ENCODE measurements at places on chromosomes 2 and 18.

GRCh38 chr2:35963357-35963756 lies 392.2 kb upstream of the CRIM1 start:
- no peak for DNase-seq

DNA sequence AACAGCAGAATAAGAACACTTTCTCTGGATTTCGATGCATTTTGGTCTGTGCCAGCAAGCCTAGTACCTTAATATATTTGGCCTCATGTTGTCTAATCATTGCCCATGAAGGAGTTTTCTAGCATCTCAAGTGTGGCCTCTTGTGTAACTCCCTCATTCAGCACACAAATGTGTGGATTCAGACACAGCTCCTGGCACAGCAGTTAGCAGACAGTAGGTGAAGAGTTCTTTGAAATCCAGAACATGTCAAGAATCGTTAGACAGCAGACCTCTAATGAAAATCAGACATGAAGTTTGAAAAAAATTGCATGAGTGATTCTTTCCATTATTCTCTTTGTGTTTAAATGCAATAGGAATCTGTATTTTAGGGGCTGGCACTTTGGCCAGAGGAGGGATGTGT lies 177.0 kb downstream of the FMNL2 start:
- DNase-seq = no peak

DNA sequence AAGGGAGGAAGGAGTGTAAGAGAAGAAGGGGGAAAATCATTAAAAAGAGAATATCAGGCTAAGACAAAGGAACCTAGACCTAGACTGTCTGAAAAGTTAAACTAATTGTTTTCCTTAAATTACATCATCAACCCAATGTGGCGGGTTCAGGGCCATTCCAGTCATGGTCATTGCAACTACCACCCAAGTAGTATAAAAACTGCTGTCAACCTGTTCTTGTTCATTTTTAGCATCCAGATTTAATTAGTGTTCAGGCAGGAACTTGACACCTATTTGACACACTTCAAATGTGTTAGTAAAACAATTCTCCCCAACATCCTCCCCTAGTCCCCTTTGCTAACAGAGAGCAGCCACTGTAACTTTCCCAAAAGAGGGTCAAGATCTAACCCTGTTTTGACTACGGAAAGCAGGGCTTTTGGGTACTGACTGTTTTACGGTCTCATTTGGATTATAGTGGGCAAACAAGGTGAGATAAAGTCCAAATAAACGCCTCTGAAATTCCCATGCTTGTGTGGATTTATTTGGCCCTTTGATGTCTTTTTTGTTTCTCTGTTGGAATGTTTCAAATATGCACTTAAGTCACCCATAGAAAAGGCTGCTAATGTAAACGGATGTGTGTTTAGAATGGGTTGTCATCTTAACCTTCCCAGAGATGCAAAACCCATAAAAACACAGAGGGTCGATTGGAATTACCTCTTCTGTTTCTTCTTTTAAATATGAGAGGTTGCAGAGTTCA lies 19.3 kb upstream of the TANC1 start:
- no peak for DNase-seq

GRCh38 chr2:102505290-102505689 lies 32.3 kb downstream of the SLC9A4 start:
- no peak for DNase-seq

DNA sequence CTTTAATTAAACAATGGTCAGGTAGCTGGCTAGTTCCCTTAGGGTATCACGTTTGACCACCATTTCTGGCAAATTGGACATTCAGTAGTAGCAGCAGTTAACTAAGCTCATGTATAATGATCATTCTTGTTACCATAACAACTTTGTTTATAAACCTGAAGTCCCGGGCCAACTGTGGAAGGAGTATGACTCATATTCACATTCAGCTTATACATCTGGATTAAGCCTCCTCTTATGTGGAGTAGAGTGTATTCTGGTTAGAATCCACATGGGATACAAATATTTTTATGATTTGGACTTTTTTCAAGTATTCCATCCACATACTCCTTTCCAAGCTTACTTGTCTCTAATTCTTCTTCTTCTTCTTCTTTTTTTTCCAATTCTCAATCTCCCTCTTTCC lies 70.3 kb upstream of the ZSWIM2 start:
- no peak for DNase-seq

- peak; percentile 51 for DNase-seq
Observed at GRCh38 chr2:135709992-135710391, 31.7 kb upstream of the UBXN4 start.

DNA sequence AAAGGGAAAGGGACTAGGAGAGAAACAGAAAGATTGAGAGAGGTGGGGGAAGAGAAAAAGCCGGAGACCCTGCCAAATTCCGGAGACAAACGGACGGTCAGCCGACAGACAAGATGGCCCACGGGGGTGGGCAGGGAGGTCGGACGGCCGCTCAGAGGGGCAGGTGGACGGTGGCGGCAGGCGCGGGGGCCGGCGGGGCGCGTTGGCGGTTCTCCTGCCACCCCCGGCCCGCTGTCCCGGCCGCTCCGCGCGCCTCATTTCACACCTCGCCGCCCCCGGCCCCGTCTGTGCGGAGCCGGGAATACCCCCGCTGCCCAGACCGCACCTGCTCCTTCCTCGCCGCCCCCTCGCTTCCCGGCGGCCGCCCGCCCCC lies 935 bp downstream of the SLC30A3 start:
- no peak for DNase-seq

- no peak for DNase-seq
Observed at GRCh38 chr2:145155196-145155595, 635.3 kb upstream of the ZEB2 start.

GRCh38 chr2:59093571-59093970 lies 852.4 kb upstream of the FANCL start:
- DNase-seq = no peak

GRCh38 chr2:196486146-196486545 lies 153.4 kb upstream of the CCDC150 start:
- DNase-seq = no peak

GRCh38 chr2:31205613-31206012 lies 11.7 kb downstream of the CAPN14 start:
- DNase-seq = no peak

DNA sequence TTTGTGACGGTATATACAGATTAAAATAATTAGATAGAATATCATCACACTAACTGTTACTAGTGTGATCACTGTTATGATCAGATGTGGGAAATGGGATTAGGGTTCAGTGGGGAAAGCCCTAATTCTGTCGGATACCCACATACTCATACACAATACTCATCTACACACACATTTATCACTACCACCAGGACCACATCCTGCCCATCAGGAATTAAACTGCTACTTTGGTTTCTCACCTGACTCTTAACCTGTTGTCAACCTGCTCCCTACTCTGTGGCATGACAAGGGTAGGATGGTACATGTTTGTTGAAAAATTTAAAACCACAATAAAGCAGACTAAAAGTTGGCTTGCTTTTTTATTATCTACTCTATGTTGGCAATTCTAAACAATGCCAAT lies 24.8 kb upstream of the CYP26B1 start:
- DNase-seq = no peak

DNA sequence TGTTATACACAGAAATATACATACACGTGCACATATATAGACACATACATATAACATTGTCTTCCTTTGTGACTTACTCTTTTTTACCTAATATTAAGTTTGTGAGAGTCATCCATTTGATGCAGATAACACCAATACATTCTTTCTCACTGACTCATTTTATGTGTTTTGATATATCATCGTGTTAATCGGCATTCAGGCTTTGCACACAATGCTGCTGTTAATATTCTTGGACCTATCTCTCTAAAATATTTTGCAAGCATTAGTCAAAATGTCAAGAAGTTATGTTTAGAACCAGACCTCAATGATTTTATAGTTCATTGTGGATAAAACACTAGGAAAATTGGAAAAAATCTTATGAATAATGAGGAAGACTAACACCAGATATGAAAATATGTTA lies 441.1 kb downstream of the LRATD1 start:
- no peak for DNase-seq

DNA sequence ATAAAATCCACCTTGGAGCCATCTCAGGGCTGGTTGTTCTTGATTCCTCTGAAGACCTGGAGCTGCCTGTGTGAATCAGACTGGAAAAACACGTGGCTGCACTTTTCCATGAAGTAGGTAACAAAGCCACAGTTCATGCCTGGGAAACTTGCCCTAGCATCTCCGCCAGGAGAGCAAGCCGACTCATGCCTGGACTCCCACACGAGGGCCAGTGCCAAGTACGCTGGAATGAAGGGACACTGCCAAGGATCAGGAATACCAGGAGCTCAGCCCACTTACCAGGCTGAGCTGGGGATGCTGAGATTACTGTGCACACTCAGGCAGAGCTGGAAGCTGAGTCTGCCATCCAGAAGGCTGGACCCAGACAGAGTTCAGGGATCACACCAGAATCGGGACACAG lies 10.9 kb upstream of the FHL2 start:
- no peak for DNase-seq

DNA sequence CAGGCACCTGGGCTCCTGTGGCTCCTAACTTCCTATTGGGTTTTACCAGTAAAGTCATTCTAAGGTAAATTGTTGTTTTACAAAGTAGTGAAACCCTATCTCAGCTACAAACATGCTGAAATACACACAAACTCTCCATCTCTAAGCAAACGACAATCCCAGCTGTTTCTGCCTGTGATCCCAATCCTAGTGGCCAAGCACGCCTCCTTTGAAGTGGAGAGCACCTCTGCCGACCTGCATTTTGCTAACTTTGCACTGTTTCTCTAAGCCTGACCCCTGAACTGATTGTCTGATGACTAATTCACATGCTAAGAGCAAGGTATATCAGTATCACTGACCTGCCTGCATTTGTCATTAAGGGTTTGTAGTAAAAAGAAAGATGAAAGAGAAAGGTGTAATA lies 124.3 kb downstream of the PAX3 start:
- DNase-seq = no peak

All from stimulated activated CD8-positive, alpha-beta memory T cell treated with anti-CD3 and anti-CD28 coated beads, Interleukin-4, amount 100 ng/mL, for 1 hour (primary cell).